ENCODE measurements at places on chromosomes 12 and 14. TPM values are rescaled to one million over a fixed set of nuclear protein-coding genes. Genes with fewer than 3 reads are reported as not detected.

The RABGGTA gene
- 15.4 TPM for total RNA-seq

The CLBA1 gene
- 8.0 TPM for total RNA-seq

DNA sequence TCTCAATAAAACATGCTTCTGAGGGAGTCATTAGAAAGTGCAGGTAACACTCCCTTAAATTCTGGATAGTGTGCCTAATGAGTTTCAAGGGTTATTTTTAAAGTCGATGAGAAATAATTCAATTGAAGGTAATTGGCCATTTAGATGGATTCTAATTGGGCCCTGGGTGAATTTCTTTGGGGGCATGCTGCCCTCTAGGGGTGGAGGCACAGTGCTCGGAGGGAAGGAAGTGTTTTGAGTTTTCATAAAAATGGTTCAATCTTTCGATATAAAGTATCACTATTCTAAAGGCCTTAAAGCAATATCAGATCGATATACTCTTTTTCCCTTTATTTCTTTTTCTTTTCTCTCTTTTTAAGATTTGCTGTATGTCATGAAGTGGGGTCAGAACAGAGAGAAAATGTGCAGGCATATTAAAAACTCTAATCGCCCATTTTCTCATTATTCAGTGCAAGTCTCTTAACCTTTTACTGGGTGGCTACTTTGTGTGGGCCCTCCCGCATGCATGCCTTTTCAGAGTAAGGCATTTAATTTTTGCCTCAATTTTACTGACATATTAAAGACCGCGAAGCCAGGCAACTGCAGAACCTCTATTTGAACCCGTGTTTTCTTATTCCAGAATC, 25.5 kb downstream of the NKX2-8 start:
- H3K27me3 ChIP-seq, result no peaks in the 10 kb centered on the region
- no peak overlapping the region for H3K27ac ChIP-seq
- H3K36me3 ChIP-seq, result no peaks in the 10 kb centered on the region
- DNase-seq, result no peak
- H3K4me3 ChIP-seq, result no peak overlapping the region

DNA sequence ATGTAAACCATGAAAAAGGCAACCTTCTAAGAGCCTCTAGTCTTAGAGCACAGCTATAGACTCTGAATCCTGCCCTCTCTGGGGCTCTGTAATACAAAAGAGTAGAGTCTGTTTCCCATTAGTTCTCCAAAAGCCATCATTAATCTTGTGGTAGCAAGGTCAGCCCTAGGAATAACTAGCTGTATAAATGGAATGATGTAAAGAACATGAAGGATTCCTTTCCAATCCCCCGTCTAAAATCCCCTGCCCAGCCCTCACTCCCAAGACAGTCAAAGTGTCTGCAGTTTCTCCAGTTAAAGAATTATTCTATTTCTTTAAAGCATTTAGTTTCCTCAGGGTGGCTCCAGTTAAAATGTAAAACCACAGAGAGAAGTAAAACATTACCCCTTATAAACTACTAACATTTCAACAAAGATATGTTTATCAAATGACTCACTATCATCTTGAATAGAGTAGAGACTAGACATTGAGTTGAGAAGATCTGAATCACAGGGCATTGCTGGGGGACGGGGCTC, 104.2 kb downstream of the ST8SIA1 start:
- H3K4me1 ChIP-seq, result no peaks in the 10 kb centered on the region
- DNase-seq, result no peak
- no peak overlapping the region for H3K4me3 ChIP-seq
- no peaks in the 10 kb centered on the region for H3K27me3 ChIP-seq

The PRIMA1 gene
- 0.37 TPM for total RNA-seq

DNA sequence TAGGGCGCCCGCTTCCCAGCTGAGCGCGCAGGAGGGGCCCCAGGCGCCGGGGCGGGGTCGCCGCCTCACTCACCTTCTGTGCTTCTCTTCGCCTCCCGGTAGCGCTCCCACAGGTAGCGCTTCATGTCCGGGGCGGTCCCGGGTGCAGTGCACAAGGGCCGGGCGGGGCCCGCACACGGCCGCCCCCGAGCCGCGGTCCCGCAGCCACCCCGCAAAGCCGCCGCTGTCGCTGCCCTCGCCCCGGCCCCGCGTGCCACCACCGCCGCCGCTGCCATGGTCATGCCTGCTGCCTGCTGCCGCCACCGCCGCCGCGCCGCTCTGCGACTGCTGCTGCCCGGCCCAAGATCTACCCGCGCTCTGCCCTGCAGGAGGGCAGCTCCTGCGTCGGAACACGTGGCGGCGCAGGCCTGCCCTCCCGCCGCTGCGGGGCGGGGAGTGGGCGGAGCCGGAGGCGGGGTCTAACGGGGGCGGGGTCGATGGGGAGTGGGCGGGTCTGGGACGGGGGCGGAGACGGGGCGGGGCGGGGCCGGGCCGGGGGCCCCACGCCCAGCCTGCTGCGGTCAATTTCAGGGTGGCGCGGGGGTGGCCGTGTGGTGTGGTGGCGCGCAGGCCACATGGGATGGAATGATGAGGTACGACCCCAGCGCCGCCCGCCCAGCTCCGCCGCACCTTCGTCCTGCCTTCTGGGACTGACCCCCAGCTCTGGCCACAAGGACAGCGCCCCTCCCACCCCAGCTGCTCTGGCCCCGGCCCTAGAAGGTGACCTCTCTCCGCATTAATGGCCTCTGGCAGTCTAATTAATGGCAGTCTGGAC, at the start of gene NT5DC3:
Gene NT5DC3, minus strand, starts transcription at position 359 of the 814 bp plus-strand sequence. Its CDS starts 78 bp downstream, at position 281.
- H3K36me3 ChIP-seq, result no peaks in the 10 kb centered on the region
- H3K4me3 ChIP-seq, result peak within 1 kb of the TSS; percentile 86
- H3K27me3 ChIP-seq, result no peaks in the 10 kb centered on the region
- DNase-seq, result peak; percentile 85
- H3K27ac ChIP-seq, result peak within 1 kb of the TSS; percentile 39
- peaks cover 11% of the 10 kb centered on the region for H3K4me1 ChIP-seq

DNA sequence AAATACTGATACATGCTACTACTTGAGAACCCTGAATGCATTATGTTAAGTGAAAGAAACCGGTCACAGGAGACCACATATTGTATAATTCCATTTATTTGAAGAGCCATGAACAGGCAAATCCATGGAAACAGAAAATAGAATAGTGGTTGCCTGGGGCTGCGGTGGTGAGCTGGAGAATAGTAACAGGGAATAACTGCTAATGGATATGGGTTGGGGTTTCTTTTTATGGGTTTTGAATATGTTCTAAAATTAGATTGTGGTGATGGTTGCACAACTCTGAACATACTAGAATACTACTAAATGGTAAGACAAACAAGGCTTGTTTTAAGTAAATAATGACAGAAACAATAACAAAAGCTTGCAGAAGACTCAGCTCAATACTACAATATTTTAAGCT, 293.0 kb downstream of the BTG1 start:
- no peak overlapping the region for H3K27ac ChIP-seq
- no peaks in the 10 kb centered on the region for H3K27me3 ChIP-seq
- no peak for DNase-seq
- H3K4me1 ChIP-seq, result no peaks in the 10 kb centered on the region
- no peaks in the 10 kb centered on the region for H3K36me3 ChIP-seq

The KRT85 gene
- total RNA-seq, result not detected

The GLI1 gene
- total RNA-seq, result 2.2 TPM

DNA sequence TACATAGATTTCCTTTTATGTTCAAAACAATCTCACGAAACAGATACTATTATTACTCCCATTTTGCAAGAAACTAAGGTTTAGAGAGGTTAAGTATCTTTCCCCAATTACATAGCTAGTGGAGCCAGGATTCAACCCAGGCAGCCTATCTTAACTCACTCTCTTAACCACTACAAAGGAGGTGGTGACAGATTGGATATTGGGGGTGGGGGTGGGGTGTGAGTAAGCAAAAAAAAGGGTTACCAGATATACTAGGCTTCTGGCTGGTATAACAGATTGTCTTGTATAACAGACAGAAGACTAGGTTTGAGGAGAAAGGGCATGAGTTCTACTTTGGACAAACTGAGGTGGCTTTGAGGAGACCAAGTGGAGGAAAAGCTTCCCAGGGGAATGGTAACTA, 2.1 kb downstream of the GMFB start:
- no peaks in the 10 kb centered on the region for H3K36me3 ChIP-seq
- no peak overlapping the region for H3K4me3 ChIP-seq
- no peak for DNase-seq
- H3K27me3 ChIP-seq, result no peaks in the 10 kb centered on the region

DNA sequence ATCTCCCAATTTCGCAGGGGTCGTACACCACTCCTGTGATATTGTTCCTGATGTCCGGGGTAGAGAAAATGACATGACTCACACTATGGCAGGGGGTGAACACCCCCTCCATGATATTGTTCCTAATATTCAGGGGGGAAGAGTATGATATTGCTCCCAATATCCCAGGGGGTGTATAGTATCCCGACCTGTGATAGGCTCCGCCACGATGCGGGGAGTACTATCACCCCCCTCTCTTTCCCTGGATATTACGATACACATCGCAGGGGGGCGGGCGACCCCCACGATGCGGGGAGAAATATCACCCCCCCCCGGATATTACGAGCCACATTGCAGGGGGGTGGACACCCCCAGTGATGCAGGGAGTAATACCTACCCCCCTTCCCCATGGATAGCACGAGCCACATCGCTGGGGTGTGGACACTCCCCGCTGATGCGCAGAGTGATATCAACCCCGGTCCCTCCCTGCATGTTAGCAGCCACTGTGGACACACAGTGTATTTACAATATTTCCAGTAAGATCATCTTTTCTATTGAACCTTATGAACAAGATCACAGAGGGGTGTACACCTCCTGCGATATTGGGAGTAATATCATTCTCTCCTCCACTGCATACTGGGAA, 17.7 kb downstream of the SMIM41 start:
- no peaks in the 10 kb centered on the region for H3K36me3 ChIP-seq
- H3K4me1 ChIP-seq, result no peaks in the 10 kb centered on the region
- H3K27me3 ChIP-seq, result no peaks in the 10 kb centered on the region
- no peak overlapping the region for H3K27ac ChIP-seq
